Activated naive CD8-positive, alpha-beta T cell treated with anti-CD3 and anti-CD28 coated beads, Interleukin-2, amount 50 U/mL, for 16 hours (primary cell): ENCODE measurements at places on chromosomes 6 and 20.

DNA sequence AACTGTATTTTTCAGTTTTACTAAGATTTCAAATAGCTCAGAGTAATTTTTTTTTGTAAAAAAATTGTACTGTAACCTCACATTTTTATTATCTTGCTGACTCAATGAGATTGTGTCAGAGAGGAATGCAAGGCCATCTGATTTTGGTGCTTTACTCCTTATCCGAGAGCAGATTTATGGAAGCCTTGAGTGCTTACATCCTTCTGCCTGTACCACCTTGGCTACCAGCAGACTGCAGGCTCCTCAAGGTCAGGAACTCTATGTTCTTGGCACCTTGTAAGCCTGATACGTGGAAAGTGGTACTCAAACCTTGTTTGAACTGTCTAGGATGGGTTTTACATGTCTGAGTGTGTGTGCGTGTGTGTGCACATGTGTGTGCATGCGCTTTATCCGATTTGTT is 80.1 kb upstream of the MLIP start:
- DNase-seq: no peak

DNA sequence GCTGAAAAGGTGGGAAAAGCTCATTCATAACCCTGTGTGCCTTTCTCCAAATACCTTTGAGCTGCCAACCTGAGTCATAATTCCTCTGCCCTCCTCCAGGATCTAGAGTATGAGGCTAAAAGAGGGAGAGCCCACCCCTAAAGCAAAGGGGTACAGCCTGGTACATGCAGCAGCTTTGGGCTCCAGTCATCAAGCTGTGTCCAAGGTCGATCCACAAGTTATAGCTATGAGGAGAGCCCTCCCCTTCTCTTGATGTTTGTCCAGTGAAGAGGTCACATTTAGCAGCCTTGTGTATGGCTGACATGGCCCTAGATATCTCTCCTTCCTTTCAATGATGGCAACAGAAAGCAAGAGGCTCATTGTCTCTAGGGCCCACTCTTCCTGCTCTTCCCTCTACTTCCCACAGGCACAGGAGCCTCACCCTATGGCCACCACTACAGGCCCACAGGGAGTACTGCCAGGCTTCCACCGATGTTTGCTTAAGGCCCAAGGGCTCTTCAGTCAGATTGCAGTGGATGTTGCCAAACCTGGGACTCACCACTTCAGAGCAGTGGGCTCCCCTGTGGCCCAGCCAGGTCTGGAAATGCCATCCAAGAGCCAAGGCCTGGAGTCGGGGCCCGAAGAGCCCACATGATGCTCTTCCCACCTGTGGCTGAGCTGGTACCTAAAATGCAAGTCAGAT is 176.8 kb downstream of the CD83 start:
- DNase-seq: no peak

DNA sequence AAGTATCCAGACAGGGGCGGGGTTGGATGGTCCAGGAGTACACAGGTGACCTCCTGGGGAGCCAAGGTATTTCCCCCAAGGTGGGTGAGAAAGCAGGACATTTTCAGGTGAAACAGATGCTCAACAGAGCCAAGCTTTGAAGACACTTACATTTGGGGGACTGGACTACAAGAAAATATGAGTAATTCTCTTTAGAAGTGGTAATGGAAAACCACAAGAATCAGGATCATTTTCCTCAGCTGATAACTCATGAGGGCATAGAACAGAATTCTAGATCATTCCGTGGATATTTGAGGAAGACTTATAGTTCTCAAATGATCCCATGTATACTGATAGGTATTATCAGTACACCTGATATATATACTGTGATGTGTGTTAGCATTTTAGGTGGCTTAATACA is 89.9 kb downstream of the UST start:
- no peak for DNase-seq

DNA sequence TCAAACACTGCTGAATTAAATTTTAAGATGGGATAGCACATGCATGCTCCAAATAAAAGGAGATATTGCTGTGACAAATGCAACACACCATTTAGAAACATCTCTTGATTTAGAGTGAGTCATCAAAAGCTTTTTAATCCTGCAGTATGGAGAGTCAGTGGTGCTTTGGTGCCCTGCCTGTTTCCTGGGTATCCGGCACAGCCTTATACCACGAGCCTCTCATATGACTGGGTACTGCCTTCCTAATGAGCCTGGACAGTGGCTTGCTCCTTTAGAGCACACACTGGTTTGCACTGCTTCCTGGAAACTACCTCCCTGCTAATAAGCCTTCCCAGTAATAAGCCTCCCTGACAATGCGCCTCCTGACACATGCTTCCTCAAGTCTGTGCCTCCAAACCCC is 65.3 kb upstream of the KCNK16 start:
- no peak for DNase-seq

DNA sequence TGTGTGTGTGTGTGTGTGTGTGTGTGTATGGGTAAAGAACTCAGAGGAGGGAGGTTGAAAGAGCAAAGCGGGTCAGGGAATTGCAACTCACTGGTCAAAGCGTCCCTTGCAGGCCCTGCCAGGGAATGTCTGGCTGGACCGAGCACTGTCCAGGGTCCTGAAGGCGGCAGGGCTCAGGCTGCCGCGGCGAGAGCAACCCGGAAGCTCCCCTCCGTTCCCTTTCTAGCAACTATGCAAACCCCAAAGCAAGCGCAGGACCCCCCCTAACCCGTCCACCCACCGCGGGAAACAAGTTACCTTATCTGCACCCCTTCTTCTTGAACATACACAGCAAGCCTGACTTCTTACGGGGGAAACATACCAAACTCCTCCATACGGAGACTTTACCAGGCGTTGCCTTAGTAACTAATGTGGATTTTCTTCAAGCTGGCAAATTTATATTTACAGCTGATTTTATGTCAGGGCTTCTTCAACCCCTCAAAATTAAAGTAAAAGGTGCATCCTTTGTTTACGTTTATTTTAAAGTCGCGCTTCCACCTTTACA is 538 bp upstream of the GRM1 start:
- no peak for DNase-seq

DNA sequence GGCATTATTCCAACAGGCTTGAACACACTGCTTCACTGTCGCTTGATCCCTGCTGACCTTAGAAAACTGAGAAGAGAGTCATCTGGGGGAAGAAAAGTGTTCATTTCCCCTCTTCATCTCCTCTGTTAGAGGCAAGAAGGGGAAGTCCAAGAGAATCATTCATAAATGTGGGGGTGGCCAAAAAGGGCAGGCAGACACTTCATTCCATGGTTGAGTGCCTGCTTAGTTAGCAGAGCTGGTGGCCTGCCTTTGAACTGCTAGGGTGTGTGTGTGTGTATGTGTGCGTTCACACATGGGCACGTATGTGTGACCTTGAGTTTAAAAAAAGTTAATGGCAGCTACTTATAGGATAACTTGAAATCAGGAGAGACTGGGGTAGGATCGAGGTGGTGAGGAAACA is 39.4 kb upstream of the RFPL4B start:
- no peak for DNase-seq

DNA sequence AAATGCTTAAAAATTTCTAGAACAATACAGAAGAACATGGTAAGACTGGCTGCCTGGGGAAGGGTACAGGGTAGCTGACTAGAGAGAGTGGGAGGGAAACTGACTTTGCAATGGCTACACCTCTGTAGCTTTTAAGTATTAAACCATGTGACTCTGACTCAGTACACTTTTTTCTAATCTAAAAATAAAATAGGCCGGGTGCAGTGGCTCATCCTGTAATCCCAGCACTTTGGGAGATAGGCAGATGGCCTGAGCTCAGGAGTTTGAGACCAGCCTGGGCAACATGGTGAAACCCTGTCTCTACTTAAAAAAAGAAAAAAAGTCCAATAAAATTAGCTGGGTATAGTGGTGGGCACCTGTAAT is 18.5 kb downstream of the ATP9A start:
- no peak for DNase-seq

GRCh38 chr20:37649017-37649416 is 44.8 kb upstream of the CTNNBL1 start:
- DNase-seq: no peak

DNA sequence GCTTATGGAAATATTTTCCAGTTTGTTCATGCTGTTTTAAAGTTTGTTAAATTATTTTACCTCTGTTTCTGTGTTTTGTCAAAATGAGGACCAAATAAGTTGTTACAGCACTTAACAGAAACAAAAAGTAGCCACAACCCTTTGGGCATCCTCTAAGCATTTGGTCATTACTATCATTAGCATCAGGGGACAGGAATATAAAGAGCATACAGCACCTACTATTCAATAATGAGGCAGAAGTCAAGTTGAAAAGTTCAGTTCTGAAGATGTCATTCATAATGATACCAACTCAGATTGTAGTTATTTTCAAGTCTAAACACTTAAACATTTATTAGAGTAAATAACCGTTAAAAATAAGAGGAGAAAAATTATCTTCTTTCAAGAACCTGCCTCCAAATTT is 862.3 kb upstream of the FLRT3 start:
- DNase-seq: no peak

DNA sequence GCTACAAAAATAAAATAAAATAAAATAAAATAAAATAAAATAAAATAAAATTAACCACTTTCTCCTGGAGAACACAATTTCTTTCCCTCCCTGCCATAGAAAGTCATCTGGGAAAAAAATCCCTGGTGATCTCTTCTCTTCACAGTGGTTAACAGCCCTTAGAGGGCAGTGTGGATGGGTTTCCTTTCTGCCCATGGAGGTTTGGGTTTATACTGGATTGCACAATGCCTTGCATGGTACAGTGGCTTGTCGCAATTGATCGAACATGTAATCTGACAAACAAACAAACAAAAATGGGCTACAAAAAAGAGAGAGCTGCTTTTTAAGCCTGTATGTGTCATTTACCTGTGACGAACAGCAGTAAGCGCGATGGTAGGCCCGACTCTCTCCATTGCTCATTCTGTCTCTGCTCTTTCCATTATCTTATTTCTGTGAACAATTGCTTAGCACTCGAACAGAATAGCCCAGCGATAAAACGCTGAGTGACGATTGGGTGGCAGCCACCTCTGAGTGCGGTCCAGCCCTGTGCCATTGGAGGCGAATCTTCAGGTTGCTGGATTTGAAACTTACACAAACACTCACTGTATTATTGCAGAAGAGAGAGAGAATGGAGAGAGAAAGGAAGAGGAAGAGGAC is 166.1 kb downstream of the CD83 start:
- DNase-seq: no peak

GRCh38 chr6:50850223-50851048 is 31.8 kb downstream of the TFAP2B start:
- DNase-seq: no peak

- DNase-seq: no peak
These were observed 666.7 kb downstream of the EPM2A start for GRCh38 chr6:145068577-145068976.

- DNase-seq: no peak
These were observed 22.5 kb downstream of the COL9A1 start for GRCh38 chr6:70280400-70280853.

GRCh38 chr6:169559592-169559991 is 142.2 kb downstream of the WDR27 start:
- no peak for DNase-seq

DNA sequence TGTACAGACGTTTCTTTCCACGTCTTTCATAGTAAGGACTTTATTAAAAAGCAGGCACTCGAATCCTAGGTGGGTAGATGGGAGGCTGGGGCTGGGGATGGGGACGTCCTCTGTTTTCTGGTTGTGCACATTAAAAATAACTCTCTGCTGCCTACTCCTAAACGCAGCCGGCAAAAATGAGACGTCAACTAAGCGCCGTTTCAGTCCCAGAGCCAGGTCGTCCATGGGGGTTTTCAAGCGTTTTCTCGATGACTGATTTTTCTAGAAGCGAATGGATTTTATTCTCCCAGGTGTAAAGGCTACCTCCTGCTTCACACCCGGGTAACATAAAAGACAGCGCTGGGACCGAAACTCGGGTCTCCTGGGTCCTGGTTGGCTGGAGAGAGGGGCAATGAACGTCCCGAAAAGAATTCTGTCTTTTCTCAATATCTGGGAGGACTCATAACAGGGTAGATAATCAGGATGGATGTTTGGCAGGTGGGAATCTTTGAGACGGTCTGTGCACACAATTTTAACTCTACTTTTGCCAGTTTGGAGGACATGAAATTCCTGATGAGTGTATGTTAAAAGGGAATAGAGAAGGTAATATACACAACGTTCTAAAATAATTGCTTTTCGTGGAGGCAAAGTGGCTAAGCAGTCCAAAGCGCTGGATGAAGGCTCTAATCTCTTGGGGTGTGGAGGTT is 25.2 kb downstream of the GPX6 start:
- DNase-seq: no peak

DNA sequence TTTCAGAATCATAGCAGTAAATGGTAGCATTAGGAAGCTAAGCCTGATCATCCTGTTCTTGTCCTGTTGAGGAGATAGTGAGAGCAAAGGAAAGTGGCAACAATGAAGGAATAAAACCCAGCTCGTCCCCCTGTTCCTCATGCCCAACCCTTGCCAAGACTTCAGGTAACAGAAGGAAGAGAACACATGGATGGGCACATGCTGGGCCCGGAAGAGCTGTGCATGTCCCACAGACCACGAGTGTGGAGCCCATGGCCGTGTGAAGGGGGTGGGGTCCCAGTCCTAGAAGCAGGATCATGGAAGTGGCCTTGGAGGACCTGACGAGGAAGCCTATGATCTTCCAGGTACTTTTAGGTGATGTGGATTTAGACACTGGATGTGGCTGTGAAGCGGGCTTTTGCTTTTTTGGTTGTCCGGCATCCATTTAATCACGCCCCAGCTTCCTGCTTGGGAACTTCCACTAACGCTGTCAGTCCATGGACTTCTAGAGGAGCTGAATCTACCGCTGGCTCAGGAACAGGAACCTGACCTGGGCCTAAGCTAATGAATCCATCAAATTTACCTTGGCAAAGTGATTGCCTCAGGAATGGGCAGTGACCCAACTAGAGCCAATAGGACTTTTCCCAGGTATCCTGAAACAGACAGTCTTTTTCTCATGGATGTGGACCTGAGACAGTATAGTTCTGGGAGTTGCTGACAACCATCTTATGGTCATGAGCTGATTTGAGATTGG is 79.3 kb upstream of the ARMC2 start:
- DNase-seq: no peak

DNA sequence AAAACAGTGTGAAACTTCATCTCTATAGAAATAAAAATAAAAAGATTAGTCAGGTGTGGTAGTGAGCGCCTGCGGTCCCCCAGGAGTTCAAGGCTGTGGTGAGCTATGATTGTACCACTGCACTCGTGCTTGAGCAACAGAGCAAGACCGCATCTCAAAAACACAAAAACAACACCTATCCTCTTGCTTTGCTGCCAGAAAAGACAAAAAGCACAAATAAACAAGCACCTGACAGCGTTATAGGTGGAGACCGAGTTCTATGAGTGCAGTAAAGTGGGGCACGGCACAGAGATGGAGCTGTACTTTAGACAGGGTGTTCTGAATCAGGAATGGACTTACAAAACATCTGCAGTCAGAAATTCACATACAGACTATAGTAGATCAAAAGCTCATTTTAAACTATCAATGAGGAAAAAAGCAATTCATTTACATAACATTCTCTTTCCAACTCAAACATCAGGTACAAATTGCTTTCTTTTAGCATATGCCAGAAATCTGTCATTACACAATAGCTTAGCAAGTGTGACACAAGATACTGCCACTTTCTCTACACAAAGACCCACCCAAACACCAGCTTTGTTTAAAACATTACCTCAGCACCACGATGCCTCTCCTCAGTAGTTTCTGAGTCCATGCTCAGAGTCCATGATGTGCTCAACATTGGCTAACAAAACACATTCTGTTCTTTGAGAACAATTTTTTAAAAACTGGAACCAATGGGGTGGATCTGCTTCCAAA is 10.1 kb downstream of the EZR start:
- DNase-seq: no peak

- DNase-seq: no peak
These were observed 153.9 kb upstream of the ENPP5 start for GRCh38 chr6:46324706-46325105.
